NCI-H187 treated with DMSO at 0.1 percent for 48 hours (cell line): ENCODE measurements at places on chromosomes 2 and 18.
A peak's percentile ranks its signal among the peaks of the same experiment; 100 is the strongest.

- no peak for DNase-seq
These were observed 76.8 kb downstream of the LYPD1 start for GRCh38 chr2:132593171-132593570.

DNA sequence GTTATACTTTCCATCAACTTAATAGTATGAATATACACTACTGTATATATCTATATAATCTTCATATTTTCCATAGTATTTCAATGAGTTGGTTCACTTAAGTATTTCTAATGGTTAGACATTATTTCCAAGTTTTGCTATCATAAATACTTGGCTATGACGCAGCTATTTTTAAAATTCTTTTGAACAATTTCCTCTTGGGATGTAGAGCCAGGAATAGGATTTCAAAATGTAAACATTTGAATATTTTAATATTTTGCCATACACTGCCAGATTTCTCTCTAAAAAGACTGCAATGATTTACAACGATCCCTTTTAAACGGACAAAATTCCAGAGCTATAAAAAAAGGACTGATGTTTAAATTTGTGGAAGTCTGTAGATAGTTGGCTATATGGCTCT, 95.6 kb downstream of the NUP35 start:
- no peak for DNase-seq

DNA sequence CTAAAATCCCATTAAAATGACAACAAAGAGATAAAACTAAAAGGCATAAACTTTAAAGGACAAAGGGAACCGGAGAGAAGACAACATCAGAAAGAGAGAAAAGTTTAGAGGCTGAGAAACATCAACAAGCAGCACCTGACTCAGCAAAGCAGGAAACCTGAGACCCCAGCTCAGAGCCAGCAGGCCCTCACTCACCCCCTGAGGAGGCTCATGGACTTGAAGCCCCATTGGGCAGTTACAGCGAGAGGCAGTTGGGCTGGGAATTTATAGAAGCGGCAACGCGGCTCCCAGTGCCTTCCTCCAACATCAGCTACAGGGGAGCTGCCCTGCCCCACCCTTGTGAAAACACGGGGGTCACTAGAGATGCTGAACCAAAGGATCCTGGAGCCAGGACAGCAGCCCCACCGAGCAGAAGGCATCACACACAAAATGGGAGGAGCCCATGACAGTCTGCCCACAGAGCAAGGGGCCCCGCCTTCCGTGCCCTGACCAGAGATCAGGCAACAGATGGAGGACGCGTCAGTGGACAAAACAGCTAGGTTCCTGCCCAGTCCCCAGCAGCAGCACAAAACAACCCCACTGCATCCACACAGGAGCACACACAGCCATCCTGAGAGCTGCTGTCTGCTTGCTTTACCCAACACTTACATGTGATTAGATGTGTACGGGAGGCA, 52.7 kb downstream of the CMPK2 start:
- DNase-seq, result no peak

DNA sequence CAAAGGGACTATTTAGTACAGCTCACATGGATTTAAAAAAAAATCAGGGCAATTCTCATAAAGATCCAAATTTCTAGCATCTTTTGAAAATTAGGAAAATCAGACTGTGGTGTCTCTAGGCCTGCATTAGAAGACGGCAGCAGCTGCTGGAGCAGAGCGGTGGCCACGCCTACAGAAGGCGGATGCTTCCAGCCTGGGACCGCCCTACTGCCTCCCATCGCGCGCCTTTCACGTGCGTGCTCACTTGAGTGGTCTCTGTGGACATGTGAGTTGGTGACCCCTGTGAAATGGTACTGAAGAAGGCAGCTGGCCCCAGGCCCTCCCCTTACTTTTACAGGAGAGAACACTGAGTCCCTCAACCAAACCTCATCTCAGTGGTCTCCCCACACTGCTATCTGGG, 15.2 kb upstream of the ZFP36L2 start:
- no peak for DNase-seq

DNA sequence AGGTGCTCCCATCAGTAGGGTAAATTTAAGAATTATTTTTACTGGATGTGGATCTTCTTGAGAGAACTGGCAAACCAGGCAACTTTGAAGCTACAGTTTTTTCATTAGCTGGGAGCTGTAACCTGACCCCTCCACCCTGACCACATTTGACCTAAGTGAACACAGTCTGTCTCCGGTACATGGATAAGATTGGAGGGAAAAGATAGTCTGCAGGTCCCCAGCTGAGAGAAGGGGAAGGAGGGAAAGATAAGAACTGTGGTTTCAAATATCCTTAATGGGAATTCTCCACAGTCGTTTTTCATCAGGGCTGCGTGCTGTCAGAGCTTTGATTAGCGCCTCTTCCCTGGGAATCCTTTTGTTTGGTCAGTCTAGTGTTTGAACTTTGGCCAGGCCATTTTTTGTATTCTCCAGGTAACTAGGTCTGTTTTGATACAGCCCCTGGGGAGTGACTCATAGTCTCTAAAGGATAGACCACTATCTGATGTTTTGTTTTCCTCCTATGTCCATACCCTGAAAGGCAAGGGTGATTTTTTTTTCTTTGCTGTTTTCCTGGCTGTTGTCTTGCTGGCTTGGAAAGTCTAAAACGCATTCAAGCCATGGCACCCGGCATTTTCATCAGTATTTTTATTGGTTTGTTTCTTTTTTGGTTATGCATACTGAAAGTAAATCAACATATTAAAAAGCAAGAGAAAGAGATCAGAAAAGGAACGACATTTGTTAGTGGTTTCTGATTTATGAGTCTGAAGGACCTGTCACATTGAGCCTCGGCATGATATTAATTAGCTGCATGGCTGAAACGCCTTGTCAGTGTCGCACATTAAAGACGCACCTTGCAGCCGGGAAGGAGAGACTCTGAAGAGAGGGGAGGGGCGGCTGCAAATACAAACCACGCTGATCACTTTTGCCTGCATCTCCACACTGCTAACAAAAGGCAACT, 183.4 kb upstream of the FN1 start:
- DNase-seq, result peak; percentile 79

DNA sequence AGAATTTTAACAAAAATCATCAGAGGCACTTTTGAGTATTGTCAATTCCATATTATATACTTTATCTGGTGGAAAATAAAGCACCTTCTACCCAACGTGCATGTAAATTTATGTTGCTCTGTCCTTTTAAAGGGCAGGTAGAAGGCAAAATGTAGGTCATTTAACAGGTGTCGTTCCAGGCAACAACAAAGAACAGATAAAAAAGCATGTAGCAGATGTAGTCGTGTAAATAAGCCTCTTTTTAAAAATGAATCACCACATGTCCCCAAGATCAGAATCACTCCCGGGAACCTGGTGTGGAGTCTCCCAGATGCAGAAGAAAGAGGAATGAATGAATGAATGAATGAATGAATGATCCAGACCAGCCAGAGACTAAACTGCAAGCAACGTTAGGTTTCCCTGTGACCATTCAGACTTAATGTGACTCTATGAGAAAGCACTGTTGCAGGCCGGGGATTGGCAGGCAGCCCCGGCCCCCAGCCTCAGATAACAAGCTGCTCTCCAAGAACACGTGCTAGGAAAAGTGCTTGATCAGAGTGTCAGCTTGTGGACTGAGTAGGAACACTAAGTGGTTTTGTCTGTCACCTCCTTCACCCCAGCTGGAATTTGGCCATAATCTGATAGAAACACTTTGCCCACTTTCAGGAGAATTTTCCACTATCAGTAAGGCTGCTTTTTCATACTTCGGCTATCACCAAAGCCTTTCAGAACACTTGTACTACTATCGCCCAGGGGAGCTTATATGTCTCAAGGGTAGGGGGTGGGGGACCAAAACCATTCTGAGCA, 100.6 kb downstream of the CDK15 start:
- DNase-seq, result no peak

DNA sequence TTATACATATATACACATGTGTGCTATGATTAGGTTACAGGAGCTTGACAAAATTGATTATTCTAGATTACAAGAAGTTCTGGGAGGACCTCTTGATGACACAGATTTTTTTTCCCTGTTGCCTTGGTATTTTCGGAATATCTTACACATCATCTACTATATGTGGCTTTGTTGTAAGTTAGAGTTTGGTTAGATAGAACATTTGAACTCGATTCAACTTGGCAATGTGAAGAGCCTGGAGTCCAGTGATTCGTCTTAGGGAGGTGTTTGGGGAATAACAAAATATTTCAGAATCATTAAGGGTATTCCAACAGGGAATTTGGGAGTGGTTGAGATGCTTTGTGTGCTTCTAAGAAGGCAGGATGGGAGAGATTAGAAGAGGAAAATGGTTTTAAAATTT, 39.3 kb upstream of the EFEMP1 start:
- DNase-seq, result no peak

- DNase-seq, result no peak
These were observed 21.5 kb upstream of the ALKAL2 start for GRCh38 chr2:309148-309953.

DNA sequence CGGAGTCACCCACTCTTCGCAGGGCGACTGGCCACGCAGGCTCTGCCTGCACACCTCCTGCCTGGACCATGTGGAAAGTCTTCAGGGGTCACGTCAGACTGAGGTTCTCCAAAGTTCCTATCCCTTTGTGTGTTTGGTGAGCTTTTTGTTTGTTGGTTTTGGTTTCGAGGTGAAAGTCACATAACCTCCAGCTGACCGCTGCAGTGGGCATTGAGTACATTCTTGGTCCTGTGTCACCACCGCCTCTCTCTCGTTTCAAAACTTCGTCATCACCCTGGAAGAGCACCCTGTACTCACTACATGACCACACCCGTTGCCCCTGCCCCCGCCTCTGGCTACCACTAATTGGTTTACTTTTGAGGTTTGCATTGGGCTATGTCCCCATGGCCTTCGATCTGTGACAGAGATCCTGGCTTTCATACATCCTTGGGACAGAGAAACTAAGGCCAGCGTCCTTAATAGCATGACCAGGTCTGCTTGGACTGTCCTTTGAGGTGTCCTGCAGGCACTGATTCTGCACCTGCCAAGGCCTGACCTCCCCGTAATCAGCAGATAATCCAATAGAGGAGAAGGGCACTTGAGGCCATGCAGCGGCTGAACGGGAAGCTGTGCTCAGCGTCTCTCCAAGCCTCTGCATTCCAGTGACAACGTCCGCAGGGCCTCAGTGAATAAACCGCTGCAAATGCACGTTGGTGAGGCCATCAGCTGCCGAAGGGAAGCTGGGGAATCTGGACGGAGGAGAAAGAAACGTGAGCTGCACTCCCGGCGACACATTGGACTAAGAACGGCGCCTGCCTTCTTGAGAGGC, 46.8 kb downstream of the SH3BP4 start:
- DNase-seq, result no peak

GRCh38 chr2:69043736-69044400, 30.9 kb downstream of the ANTXR1 start:
- DNase-seq, result no peak

DNA sequence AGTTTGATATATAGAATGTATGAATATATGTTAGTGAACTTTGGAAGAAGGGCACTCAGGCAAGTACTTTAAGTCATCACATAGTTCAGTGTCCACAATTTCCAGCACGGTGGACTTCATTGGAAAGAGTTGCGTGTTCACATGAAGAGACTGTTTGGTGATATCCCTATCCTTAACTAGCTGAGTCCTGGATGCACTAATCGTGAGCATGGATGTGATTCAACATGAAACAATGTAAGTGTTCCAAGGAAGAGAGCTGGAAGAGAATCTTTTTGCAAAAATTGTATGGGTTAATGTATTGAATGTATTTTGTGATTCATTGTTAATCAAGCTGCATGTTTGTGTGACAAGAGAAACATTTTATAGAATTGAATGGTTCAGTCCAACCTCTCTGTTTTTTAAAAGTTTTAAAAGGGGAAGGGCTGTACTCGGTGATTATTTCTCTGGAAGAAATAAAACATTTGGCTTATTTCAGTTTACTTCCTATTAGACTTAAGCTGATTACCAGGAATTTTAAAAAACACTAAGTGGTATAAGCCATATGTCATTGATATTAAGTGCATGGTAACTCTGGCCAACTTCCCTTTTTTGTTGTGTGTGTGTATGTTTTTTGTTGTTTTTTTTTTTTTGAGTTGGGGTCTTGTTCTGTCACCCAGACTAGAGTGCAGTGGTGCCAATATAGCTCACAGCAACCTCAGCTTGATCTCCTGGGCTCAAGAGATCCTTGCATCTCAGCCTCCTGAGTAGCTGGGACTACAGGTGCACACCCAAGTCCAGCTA, 8.6 kb downstream of the XRCC5 start:
- DNase-seq, result no peak

DNA sequence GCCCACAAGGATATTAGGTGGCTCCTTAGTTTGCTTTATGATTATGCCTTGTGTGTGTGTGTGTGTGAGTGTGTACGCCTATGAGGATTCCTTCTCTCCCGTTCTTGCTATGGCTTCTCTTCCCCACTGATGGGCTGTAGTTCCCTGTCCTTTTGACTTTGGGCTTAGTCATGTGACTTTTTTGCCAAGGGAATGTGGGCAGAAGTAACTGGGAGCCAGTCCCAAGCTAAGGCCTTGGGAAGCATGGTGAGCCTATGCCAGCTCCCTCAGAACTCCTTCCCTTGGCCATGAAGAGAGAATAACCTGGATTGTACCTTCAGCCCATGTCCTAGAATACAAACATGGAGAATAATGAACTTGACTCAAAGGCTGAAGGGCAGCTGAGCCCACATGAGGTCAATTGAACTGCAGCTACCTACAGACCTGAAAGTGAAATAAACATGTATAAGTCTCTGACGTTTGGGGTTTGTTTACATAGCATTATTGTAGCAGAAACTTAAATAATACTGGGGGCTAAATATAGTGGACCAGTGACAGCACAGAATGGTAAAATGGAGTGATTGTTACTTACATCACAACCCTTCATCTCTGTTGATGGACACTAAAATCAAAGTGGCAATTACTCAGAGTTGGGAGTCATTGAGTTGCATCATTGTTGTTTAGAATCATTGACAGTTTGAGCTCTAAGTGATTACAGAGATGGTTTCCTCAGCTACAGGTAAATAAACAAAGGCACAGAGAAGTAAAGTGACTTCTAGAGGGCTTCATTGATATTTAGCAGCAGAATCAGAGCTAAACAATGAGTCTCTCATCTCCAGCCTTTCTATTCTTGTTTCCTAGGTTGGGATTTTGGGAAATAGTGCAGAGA, 15.3 kb upstream of the IL36G start:
- DNase-seq, result no peak

DNA sequence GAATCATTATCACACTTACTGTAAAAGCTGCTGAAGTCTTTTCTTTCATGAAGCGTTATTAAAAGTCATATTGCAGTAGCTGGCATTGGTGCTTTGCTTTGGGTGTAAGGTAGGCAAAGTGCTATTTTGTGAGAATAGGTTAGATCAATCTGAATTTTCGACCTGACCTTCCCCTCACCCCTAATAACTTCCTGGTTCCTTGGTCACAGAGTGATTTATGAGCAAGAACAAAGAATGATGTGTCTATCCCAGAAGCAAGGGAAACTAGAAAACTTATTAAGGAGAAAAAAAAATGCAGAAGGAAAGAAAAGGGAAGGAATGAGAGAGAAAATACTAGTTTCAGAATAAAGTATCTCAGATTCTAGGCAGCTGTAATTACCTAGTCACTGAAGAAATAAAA, 163.1 kb upstream of the MEIS1 start:
- DNase-seq, result no peak
